ENCODE measurements at places on chromosomes 6 and 20.

GRCh38 chr6:53250176-53251032 lies 98.3 kb downstream of the ELOVL5 start:
- no peak for DNase-seq

GRCh38 chr6:35388772-35389352 lies 46.5 kb downstream of the PPARD start:
- no peak for DNase-seq

DNA sequence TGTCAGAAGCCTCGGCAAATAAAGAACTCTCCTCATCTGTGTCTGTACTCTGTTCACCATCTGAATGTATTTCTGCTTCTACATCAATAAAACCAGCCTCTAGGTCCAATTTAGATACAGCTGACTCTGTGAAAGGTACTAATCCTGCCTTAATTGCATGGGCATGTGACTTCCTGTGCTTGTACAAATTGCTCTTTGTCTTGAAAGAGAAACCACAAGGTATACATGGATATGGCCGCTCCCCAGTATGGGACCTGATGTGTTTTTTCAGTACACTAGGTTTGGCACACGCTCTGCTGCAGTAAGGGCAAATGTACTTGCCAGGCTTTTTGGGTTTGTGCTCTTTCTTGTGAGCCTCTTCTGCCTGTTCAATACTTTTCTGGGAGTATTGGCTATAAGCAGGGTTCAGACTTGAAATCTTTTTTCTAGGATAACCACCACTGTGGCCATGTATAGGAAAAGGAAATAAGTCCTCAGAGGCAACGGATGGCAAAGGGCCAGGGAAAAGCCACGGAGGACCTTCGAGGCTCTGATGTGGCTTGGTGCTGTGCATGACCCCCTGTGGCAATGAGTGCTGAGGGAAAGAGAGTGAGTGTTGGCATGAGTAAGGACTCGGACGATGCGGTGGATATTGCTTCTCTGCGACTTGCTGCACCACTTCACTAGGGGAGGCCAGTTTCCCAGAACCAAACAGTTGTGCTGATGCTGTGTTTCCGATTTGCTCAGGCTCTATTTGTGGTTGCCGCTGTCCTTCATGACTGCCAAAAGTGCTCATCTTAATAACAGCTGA lies 170.9 kb downstream of the HIVEP2 start:
- no peak for DNase-seq

DNA sequence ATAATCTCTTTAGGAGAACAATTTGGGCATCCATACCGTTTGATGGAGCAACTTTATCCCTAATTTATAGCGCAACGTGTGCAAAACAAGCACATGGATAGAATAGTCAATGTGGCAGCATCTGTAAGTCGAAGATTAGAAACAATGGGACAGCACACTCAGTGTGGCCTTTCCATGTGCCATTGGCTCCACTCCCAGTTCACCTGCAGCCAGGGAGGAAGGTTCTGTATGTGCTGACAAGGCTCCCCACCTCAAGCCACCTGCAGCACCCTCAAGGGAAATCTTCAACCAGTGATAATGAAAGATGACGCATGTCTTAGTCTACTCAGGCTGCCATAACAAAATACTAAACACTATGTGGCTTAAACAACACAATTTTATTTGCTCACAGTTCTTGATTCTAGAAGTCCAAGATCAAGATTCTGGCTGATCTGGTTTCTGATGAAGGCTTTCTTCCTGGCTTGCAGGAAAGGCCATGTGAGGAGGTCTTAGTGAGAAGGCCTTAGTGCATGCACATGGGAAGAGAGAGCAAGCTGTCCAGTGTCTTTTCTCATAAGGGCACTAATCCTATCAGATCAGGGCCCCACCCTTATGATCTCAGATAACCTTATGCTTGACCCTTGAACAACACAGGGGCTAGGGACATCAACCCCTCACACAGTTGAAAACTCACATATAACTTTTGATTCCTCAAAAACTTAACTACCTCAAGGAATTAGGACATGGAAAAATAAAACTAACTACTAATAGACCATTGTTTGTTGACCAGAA lies 34.9 kb upstream of the SHLD1 start:
- no peak for DNase-seq

DNA sequence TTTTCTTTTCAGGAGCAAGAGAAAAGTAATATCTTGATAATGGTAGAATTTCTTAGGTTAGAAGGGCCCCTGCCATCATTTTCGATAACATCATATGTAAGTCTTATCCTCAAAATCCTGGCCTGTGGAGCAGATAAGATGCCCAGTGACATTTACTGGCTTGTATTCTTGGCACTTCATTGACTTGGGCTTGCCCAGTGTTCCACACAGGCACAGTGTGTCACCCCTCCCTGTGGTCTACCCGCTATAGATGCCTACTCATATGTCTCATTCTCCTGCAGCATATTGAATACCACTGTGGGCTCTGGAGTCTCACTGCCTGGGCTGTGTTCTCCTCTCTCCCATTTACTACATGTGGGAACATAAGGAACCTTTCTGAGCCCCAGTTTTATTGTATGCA lies 105.0 kb downstream of the GRM1 start:
- no peak for DNase-seq

- DNase-seq, result no peak
Measured at GRCh38 chr20:5751856-5752255, 1.7 kb downstream of the SHLD1 start.

GRCh38 chr6:64040113-64040512 lies 404.5 kb downstream of the PHF3 start:
- no peak for DNase-seq

- no peak for DNase-seq
Measured at GRCh38 chr20:8829256-8829655, 239.6 kb upstream of the PLCB4 start.

- peak; percentile 81 for DNase-seq
Measured at GRCh38 chr20:4925842-4926530, 75.3 kb downstream of the SLC23A2 start.

DNA sequence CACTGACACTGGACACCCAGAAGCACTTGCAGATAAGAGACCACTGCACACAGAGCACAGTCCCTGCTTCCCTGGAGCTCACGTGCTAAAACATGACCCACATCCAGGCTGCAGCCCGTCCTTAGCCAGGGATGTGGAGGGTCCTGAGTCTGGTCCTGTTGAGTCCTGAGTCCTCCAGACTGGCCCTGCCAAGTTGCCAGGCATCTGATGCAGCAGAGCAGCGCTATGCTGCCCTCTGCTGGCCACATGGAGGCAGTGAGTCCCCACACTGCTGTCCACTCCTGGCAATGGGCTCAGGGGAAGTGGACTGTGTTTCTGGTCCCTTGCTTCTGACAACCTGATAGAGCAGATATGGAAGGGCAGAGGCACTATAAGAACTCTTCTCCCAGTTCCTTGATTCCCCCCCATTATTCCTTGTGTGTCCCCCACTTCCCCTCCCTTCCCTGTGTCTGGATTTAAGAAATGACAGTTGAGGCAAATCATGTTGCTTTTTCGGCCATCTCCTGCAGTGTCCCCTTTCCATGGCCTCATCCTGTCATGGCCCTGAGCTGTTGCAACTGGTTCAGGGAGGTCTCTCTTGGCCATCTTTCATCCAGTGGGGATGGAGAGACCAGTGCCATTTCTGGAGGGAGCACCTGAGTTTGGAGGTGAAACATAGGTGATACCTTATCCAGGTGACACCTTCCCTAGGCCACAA lies 86.0 kb downstream of the DHX35 start:
- DNase-seq, result peak; percentile 89

DNA sequence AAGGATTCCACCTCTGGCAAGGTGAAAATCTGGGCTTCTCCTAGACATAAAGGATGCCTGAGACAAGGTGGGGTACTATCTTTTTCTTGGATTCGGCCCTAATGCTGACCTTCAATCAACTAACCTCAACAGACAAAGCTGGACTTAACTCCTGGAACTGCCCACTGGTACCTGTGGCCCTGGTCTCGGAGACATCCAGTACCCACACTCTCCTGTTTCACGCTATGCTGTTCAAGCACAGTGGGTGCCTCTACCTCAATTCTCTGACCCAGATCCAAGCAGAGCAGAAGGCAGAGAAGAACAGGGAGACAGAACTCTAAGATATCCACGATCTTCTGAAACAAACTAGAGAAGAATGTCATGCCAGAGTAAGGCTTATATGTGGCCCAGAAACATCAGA lies 189.8 kb upstream of the FOXQ1 start:
- no peak for DNase-seq

- DNase-seq, result no peak
Measured at GRCh38 chr6:131331873-131332781, 196.9 kb downstream of the AKAP7 start.

- DNase-seq, result no peak
Measured at GRCh38 chr20:57680131-57680716, 29.6 kb downstream of the PMEPA1 start.

- DNase-seq, result no peak
Measured at GRCh38 chr6:101110814-101111213, 229.7 kb upstream of the ASCC3 start.

GRCh38 chr6:1130709-1131108 lies 181.2 kb upstream of the FOXQ1 start:
- no peak for DNase-seq

- no peak for DNase-seq
Measured at GRCh38 chr6:128855581-128856085, 27.3 kb upstream of the LAMA2 start.

DNA sequence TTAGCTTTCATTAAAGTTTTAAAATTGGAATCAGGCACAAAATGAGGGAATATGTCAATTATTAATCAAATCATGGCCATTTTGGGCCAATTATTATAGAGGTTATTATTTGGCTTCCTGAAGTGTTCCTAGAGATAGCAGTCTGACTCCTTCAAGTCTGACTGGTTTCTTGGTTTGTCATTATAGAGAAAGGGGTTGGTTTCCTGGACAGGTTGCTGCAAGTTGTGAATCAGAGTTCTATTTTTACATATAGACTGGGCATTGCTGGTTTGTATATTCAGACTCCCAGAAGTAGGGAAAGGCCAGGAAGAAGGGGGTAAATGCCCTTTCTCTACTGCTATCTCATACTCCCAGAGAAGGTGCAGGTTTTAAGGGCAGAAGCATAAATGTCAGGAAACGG lies 121.4 kb upstream of the CEP162 start:
- no peak for DNase-seq

- no peak for DNase-seq
Measured at GRCh38 chr20:12966468-12967085, 42.2 kb upstream of the SPTLC3 start.

DNA sequence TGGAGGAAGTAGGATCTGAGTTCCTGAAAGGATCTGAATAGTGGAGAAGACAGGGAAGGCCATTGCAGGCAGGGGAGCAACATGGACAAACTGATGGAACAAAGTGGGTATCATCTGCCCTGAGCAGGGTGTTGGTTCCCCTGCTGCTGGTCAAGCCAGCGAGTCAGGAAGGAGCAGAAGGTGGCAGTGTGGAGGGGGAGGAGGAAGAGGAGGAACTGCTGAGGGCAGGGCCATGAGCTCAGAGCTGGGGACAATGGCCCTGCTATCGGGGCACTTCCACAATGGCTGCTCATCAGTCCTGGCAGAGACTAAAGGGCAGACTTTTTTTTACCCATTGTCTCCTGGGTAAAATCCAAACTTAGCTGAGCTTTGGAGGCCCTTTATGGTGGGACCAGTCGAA lies 13.6 kb downstream of the CNBD2 start:
- no peak for DNase-seq

DNA sequence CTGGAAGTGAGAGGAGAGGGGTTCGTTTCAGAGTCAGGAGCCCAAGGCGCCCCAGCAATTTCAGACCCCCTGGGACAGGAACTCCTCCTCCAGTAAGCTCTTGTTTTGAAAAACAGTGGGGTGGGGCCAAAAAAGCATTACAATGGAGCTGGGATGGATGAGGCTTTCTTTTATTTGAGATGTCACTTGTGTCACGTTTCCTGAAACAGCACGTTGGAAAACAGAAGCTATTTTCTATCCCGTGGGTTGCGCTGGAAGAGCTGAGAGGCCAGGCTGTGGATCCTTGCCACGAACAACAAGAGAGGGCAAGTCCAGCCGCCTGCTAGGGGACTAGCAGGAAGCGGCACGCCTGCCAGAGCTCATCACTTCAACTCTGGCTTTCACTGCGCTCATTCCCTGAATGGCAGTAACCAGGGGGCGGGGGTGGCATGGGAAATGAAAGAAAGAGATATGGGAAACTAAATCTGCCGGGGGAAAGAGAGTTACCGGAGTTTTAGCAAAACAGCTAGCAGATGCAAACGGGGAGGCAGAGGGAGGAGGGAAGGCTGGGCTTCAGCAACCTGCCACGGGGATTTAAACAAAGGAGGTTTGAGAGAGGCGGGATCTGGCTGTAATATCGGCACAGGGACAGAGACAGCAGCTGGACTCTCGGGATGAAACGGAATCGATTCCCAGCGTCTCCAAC lies 34.6 kb downstream of the GCNT2 start:
- peak; percentile 84 for DNase-seq

- no peak for DNase-seq
Measured at GRCh38 chr6:34836008-34836407, 44.1 kb downstream of the BLTP3A start.

DNA sequence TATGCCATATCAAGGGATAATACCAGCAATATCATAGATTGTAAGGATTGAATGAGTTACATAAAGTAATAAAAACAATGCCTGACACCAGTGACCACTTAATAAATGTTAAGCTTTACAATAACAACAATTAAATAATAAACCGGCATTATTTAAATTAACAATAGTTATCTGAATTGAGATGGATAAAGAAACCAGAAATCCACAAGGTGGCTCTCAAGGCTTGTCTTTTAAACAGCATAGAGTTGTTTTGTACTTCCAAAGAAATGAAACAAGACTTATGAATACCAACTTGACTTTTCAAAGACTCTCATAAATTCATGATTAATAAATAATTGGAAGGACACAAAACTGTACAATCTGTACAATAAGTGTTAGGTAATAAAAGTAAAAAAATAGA lies 203.1 kb downstream of the ASCC3 start:
- DNase-seq, result no peak

DNA sequence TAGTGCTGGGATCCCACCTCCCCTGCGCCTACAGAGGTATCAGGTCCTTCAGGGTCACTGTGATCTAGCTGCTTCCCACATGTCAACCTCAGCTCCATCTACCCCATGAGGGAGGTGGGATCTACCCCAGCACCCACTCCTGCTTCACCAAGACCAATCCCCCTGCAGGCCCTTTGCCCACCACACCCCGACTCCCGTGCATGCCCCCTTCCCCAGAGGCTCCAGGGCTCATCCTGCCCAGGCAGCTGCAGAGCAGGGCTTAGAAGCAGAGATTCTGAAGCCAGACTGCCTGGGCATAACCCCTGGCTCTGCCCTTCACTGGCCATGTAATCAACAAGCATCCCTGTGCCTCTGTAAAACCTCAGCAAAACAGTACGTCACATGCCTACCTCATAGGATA lies 17.5 kb downstream of the COL11A2 start:
- DNase-seq, result no peak

DNA sequence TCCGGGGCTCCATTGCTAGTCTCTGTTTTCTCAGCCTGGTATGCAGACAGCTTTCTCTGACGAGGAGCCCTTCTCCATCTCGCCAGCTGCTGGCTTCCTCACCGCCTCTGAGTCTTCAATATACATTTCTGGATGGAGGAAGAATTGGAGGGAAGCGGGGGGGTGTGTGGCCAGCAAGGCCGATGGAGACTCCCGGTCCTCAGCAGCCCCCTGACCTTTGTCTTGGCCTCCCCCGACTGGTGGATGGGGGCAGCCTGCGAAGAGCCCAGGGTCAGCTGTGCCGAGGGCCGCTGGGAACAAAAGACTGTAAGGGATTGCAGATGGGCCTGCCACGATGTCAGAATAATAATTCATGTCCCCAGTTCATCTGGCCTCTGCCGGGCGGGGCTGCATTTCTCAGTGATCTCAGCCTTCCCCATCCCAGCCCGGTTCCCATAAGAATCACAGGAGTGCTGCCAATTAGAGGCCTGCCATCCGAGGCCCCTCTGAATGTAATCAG lies 54.3 kb upstream of the STX16 start:
- peak; percentile 62 for DNase-seq

GRCh38 chr6:53529324-53530036 lies 15.4 kb downstream of the GCLC start:
- DNase-seq, result peak; percentile 47
